Stimulated activated CD4-positive, alpha-beta T cell treated with anti-CD3 and anti-CD28 coated beads, Interleukin-15, amount 100 ng/mL, for 1 hour (primary cell): ENCODE measurements at places on chromosomes 16 and 17.

GRCh38 chr17:40355804-40356758 is 8.5 kb downstream of the GJD3 start:
- DNase-seq: no peak

DNA sequence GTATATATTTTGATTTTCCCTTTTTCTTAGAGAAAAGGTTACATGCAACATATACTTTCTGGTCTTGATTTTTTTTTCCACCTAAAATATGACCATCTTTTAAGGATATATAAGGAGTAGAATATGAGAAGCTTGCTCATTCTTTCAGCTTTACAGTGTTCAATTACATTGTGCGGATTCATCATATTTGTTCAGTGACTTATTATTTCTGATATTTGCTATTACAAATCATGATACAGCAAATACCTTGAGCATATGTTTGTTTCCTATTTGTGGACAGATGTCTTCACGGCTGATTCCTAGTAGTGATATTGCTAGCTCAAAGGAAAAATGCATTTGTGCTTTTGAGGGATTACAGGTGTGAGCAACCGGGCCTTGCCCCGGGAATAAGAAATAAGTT is 18.1 kb downstream of the KATNIP start:
- DNase-seq: no peak

- DNase-seq: no peak
Measured at GRCh38 chr17:1813088-1813487, 16.6 kb downstream of the SMYD4 start.

- no peak for DNase-seq
Measured at GRCh38 chr16:69145658-69146057, 13.2 kb downstream of the UTP4 start.

GRCh38 chr17:9240659-9241370 is 219.5 kb downstream of the NTN1 start:
- no peak for DNase-seq

DNA sequence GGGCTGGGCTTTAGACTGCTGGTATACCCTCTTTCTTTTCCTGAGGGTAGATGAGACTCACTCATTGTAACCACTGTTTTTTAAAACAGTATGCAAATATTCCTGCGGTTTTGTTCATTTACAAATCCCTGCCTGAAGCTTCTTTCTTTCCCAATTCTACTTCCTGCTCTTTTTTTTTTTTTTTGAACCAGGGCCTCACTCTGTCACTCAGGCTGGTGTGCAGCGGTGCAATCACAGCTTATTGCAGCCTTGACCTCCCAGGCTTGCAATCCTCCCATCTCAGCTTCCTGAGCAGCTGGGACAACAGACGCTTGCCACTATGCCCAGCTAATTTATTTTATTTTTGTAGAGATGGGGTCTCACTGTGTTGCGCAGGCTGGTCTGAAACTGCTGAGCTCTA is 8.0 kb upstream of the SULT1A1 start:
- DNase-seq: no peak

DNA sequence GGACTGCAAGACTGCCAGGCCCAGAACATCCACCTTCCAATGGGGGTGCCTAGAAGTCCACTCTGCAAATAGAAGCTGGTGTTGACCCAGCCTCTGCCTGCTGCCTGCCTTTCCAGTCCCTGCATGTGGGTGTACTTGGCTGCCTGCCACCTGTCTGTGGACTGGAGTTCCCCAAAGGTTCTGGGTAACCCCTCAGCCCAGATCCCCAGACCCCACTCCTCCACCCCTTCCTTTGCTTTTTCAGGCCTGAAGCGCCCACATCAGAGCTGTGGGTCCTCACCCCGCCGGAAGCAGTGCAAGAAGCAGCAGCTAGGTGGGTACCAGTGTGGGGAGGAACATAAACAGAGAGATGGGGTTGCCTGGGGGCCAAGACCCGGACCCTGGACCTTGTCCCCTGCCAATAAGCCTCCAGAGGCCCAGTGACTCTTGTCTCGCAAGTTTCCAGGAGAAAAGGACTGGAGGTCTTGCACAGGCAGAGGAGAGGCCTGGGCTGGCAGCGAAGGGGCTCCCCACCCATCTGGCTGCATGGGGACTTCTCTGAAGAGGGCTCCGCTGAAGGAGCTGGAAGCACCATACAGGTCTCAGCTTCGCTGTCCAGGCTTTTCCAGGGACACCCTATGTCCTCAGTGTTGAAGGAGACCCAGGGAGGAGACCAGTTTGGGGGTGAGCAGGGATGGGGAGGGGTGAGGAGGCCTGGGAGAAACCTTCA is 34.3 kb downstream of the NLRC5 start:
- DNase-seq: peak; percentile 61

GRCh38 chr17:80647746-80648145 is 103.1 kb downstream of the RPTOR start:
- DNase-seq: no peak

DNA sequence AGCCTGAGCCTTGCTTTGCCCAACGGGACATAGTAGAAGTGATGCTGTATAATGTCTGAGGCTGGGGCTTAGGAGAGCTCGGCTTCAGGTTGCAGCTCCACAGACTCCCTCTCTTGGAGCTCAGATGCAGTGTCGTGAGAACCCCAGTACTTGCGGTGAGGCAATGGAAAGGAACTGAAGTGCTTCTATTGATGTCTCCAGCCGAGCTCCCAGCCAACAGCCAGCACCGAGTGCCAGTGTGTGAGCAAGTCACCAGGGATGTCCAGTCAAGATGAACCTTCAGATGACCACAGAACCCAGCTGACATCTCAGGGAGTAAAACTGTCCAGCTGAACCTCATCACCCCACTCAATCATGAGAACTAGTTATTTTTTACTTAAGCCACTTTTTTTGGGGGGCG is 268.1 kb downstream of the IRF8 start:
- no peak for DNase-seq

- no peak for DNase-seq
Measured at GRCh38 chr16:77790912-77791311, 2.5 kb downstream of the VAT1L start.

DNA sequence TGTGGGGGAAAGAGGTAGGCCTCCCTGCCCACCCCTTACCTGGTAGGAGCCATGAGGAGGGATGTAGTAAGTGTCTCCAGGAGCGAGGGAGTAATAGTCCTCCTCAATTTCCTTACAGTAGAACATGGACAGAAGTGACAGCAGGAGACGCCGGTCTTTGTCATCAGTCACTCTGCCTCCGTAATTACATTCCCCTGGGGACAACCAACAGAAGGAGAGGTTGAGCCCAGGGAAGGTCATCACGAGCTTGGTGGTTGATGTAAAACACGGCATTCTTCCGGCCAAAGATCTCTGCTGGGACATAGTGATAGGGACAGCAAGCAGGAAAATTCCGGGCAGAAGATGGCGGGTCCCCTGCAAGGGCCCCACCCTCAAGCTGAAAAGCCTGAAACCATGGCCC is 47.9 kb downstream of the LYRM1 start:
- DNase-seq: no peak

DNA sequence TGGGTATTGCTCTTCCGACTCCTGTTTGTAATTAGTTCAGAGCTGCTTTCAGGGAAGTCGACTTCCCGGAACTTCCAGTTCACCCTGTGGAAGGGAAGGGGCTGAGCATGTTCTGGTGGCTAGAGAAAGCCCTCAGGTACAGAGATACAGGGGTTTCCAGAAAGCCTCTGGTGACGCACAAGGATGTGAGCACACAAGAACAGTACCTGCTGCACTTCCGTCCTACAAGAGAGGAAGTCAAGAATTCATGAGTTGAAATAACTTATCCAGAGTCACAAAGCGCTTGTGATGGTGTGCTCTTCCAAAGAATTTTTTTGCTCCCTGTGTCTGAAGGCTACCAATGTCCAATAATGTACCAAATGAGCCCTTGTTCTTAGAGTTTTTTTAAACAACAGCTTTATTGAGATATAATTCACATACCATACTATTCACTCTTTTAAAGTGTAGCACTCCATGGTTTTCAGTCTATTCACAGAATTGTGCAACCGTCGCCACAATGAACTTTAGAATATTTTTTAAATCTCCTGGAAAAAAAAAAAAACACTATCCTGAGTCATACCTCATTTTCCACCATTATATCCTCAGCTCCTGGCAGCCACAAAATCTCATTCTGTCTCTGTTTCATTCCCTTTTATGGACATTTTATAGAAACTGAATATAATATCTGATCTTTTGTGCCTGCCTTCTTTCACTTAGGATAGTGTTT is 327.6 kb downstream of the CDH13 start:
- DNase-seq: no peak

DNA sequence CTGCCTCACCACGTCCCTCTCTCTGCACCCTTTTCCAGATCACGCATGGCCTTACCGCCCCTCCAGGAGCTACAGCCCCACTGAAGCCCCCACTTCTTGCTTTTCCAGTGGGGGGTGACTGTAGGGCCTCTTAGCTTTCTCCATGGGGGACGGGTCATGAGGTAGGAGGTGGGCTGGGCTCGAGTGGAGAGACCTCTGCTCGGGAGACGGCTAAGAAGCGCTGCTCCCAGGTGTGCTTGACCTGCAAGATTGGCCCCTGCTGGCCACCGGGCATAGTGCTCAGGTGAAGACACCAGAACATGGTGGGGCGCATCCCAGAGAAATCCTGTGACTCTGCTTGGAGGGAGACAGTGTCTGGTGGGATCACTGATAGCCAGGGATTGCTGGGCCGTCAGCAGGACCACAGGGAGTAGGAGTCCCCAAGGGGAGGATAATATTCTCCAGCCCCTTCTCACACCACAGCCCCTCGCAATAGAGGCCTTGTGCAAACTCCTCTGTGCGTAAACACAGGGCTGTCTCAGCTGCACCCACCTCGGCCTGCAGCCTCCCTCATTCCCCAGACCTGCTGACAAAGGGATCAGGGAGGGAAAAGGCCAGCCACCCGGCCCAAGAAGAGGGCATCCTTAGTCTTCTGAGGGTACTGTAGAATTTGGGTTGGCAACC is 8.9 kb upstream of the GALK1 start:
- no peak for DNase-seq
